Karpas-422 (cell line): ENCODE measurements at places on chromosomes 12 and 14.

DNA sequence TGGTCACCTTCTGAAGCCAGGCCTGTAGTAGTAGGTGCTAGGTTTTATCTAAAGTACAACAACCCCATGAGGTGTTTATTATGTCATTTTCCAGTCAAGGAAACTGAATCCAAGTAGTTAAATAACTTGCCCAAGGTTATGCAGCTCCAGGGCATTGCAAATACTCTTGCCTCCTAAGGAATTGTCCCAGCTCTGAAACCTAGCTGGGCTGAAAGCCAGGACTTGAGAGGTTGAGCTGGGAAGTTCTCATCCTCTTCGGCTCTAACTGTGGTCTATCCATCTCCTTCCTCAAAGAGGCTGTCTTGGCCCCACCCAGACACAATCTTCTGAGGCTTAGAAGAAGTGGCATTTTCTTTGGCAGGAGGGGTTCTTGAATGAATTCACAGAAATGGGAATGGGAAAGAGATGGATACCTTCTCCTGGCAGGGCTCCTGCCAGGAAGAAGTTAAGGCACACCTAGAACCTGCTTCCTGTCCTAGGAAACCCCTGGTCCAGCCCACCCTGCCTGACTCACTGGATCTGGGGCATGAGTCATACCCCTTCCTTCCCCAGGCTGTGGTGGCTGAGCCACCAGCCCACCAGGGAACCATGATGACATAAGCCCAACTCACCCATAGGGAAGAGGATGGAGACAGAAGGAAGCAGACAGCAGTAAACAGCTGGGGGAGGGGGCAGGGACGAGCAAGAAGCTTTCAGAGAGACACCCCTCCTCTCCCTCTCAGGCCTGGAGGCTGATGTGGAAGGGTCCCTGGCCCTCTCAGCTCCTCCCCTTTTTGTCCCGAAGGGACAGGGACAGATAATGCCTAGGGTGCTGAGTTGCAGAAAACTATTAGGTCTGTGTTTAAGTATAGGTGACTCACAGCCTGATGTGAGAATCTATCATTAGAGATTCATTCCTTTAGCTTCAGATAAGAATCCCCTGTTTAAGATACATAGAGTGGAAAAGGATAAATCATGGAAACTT is 2.1 kb upstream of the PLEK2 start:
- DNase-seq = no peak

- no peak for DNase-seq
These were observed 27.5 kb upstream of the CDKN3 start for GRCh38 chr14:54369343-54369742.

GRCh38 chr14:61563880-61564617 is 131.3 kb upstream of the HIF1A start:
- DNase-seq = no peak

DNA sequence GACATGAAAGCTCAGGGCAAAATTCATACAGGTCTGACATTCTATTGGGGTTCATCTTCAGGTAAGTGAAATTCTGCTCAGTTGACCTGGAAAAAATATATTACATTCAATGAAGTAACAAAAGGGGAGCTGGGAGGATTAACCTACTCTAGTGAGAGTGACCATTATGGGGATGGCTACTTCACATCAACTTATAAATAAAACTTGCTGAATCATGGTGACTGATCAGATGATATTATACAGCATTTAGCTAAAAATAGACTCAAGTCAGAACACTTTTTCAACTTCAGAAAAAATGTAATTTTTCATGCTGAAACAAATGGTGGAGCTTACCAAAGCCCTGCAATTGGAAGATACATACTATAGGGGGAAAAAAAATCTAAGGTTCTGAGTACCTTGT is 800.2 kb downstream of the FSCB start:
- no peak for DNase-seq

DNA sequence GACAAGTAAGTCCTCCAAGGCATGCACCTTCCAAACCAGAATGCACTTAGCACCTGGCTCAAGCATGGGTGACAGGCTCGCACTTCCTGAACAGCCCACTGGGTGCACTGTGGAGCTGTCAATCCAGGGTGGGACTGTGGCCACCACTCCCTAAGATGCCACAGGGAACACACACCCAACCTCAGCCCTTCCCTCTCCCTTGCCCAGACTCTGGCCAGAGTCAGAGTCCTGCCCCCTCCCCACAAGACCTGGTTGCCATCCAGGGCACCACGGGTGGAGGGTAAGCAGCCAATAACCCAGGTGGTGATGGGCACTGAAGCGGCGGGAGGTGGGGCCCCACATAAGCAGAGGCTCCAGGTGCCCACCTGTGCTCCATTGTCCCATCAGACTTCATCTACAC is 160.6 kb downstream of the MYRFL start:
- peak; percentile 77 for DNase-seq

DNA sequence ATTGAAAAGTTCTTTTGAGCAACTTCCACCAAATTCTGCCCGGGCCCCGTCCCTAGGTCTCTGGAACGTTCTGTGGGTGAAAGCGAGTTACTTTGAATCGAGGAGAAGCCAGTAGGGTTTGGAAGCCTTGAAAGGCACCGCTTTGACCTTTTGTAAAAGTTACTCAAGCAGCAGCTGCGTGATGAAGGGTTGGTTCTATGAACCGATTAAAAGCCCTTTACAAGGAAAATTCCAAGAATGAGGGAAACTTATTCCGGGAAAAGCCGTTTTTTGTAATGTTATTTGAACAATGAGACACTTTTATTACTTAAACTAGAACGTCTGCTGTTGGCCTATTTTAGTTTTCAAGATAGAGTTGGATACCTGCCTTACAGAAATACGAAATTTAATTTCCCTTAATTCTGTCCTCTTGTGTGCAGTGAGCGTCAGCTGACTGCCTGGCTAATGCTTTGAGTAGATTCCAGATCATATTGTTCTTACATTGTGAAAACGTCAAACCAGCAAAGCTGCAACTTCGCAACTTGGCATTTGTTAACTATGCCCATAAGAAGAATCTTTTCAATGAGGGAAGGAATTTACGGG is 906 bp downstream of the LARP4 start:
- peak; percentile 61 for DNase-seq

GRCh38 chr14:52029881-52030280 is 39.0 kb downstream of the NID2 start:
- DNase-seq = no peak

DNA sequence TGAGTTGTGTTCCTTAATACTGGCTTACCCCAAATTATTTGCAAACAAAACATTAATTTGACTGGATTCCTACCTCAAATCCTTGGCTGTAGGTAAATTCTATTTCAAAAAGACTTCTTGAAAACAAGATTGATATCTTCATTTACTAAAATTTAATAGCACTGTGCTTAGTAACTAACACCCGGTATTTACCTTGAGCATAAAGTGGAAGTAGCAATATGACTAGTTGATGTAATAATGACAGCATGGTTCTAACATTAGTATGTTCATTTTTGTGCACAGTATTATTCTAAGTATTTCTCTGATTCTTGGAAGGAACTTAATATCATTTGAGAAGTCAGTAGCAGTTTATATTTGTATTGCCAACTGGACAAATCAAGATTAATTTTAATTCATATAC is 96.8 kb downstream of the PPHLN1 start:
- DNase-seq = peak; percentile 44

GRCh38 chr12:46209170-46209569 is 59.7 kb downstream of the SLC38A1 start:
- DNase-seq = no peak
